Glomerular endothelial cell (primary cell): ENCODE measurements at places on chromosomes 1 and 21. TPM values are rescaled to one million over a fixed set of nuclear protein-coding genes. Genes with fewer than 3 reads are reported as not detected.

DNA sequence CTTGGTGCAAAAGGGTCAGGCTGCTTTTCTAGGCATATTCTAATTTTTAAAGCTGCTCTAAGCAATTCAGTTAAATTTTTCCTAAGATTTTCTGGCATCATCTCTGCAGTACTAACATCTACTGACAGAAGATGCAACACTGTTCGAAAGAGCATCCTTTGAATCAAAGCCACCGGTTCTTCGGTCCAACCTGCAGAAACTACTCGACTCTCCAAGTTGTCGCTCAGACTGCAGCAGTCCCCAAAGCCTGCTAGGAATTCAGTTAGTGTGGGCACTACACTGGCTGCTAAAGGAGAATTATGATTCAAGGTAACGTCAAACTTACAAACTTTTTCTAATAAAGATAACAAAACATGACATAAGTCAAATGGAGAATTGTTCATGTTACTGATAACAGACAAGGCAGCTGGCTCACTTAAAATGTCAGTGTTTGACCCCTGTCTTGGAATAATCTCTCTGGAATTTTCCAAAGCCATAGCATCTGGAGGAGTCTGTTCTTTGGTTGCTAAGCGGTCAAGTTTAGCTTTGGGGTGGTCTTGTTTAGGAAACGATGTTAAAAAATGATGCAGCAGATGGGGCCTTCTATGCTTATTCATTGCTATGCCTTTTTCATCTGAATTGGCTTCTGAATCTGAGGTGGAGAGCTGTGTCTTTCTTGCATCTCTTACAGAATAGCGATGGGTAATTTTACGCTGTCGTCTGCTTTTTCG, 56.9 kb downstream of the LYST start:
- no peak for DNase-seq

GRCh38 chr21:45131537-45131999, 57.2 kb downstream of the ADARB1 start:
- DNase-seq: no peak

The TTLL10 gene
- not detected in 2 replicates for total RNA-seq

The RPS8 gene
- total RNA-seq: 1,433 and 2,325 TPM in 2 replicates

DNA sequence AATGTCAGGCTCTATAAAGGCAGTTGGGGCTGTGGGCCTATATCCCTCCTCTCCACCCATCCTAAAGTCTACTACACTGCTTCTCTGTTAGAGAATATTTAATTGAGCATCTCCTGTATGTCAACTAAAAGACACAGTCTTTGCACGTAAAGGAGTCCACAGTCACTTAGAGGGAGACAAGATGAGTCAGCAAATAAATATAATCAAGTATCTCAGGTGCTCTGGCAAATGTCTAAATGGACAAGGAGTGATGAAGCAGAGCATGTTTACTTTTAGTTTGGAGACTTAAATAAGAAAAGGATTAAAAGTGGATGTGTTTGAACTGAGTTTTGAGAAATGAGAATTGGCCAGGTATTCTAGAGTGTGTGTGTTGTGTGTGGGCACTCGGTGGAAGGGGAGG, 41.8 kb upstream of the RAP1A start:
- no peak for DNase-seq

The SYT14 gene
- 1.8 and 8.7 TPM in 2 replicates for total RNA-seq

The TNNT2 gene
- 0.88 TPM in 1 of 2 replicates, not detected in the other for total RNA-seq

The ATAD3C gene
- total RNA-seq: not detected in 2 replicates

- no peak for DNase-seq
These were observed 200.4 kb upstream of the FGGY start for GRCh38 chr1:59096501-59096900.

GRCh38 chr21:46626536-46626935, 8.9 kb upstream of the PRMT2 start:
- no peak for DNase-seq

- DNase-seq: no peak
These were observed 23.1 kb downstream of the IL10RB start for GRCh38 chr21:33289199-33289819.
